ENCODE measurements at places on chromosomes 13 and 19.

GRCh38 chr13:95323930-95324662 is 22.8 kb upstream of the ABCC4 start:
- no peak for DNase-seq

GRCh38 chr13:76319921-76320320 is 566.3 kb downstream of the KCTD12 start:
- no peak for DNase-seq

DNA sequence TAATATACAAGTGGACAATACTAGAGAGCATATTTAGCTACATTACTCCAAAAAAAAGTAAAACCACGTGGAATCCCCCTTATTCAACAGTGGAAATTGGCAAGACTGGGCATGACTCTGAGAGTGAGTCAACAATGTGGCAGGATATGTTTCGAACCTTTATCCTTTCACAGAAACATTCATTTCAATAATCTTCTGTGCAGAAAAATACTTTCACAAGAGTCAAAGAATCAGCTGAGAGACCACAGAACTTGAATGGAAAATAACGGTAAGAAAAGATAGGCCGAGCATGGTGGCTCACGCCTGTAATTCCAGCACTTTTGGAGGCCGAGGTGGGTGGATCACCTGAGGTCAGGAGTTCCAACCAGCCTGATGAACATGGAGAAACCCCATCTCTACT is 25.1 kb upstream of the CD70 start:
- DNase-seq: no peak

GRCh38 chr19:46241626-46242025 is 12.1 kb downstream of the IGFL1 start:
- no peak for DNase-seq

- no peak for DNase-seq
Measured at GRCh38 chr19:15015946-15016542, 33.2 kb upstream of the CASP14 start.

DNA sequence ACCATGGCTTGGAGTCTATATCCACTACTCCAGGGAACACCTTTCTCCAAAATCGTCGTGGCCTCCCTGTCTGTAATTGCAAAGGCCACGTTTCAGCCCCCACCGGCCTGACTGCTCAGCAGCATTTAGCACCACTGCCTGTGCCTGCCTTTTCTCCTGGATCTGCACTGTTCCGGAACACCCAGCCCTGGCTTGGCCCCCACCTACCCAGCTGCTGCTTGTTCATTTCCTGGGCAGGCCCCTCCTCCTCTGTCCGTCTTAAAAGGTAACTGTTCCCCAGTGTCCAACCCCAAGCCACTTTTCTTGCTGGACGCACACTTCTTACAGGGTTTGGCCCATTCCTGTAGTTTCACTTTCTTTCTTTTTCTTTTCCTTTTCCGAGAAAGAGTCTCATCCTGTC is 8.5 kb upstream of the SYT5 start:
- DNase-seq: no peak

- DNase-seq: no peak
Measured at GRCh38 chr13:88345171-88345847, 674.1 kb downstream of the SLITRK5 start.

DNA sequence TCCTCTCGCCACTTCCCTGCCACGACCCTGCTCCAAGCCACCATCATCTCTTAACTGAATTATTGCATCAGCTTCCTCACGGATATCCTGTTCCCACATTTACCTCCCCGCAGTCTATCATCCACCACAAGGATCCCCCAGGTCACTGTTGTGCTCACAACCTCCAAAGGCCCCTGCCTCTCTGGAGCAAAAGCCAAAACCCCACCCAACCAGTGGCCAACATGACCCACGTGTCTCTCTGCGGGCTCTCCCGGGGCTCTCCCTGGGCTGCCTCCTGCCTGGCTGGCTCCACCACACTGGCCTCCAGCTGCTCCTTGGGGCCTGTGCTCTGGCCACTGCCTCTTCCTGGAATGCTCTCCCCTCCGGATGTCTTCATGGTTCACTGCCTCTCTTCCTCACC is 809.3 kb downstream of the UQCRFS1 start:
- no peak for DNase-seq

DNA sequence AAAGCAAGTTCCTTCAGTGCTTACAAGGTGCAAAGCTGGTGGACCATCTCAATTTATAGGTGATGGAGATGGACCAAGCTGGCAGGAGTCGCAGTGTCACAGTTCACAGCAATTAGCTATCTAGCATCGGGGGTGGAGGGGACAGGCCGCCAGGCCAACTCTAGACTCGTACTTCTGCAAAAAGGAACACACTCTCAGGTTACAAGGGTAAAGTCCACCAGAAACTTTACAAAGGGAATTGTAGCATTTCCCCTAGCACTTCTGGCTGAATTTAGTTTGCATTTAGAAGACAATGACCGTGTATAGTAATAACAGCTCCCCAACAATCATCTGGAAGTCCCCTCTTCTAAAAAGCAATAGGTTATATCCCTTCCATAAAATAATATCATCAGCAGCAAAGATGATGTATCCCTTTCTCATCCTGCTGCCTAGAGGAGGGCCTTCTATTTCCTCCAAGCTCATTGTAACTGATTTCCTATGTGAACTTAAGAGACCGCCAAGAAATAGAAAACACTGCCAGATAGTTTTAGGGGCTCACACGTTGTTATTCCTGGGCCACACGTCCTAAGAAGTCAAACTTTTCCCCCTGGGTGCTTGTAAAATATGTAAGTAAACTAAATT is 8.5 kb upstream of the DOCK9 start:
- no peak for DNase-seq

DNA sequence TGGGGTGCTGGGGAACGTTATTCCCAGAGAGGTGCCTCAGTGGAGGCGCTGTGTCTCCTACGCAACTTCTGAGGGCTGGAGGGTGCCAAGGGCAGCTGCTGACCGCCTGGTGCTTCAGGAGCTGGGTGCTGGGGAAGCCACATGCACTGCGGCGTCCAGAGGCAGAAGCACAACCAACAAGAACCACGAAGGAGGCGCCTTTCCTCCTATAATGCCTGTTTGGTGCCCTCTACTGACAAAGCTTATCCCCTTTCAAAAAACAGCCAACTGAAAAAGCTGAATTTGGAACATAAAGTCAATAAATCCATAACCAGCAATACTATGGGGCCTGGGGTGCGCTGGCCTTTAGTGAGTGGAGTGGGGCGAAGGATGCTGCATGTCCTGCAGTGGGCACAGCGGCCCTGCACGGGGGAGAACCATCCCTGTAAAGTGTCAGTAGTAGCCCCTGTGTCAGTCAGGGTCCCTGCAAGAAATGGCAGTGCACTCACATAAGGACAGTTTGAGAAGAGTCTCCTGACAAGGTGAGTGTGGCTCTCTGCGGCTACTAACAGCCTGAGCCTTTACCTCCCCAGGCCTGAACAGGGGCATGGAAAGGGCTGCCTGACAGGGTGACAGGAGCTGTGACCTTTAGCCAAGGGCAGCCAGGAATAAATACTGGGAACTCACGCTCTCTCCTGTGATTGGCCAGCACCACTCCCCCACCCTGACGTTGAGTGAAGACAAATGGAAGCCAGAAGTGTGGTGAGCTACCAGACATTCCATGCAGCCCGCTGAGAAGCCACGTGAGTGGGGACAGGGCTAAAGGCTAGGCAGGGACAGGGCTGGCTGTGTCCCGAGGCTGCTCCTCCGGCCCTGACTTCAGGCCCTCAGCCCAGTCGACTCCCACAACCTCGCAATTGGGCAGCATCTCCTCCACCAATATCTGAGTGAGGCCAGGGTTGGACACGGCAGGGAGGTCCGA is 4.5 kb upstream of the B3GNT8 start:
- no peak for DNase-seq

DNA sequence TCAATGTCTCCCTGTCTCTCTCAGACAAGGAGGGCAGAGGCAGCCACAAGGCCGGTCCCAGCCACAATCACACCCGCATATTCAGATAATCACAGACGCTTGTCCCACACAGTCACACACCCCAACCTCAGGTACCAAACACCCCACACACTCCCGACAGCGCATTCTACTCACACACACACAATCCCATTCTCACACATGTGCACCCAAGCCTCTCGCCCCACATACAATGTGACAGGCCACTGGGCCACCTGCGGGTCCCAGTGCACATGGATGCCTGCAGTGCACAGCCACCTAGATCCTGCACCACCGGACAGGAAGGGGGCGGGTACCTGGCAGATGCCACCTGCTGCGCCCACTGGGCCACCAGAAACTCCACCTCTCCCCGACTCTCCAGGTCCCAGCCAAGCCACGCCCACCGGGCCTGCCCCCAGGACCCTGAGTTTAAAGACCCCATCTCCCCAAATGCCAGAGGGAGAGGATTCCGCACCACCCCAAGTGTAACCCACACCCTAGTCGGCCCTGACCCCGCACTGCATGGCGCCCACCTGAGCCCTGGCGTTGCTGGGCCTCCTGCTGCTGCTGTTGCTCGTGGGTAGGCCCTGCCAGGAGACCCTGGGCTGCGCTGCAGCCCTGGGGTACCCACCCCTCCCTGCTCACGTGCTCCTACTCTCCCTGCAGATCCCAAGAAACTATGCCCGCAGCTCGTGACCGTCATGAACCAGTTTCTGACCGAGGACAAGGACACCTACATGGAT is 10.6 kb downstream of the SCGB2B2 start:
- DNase-seq: no peak

DNA sequence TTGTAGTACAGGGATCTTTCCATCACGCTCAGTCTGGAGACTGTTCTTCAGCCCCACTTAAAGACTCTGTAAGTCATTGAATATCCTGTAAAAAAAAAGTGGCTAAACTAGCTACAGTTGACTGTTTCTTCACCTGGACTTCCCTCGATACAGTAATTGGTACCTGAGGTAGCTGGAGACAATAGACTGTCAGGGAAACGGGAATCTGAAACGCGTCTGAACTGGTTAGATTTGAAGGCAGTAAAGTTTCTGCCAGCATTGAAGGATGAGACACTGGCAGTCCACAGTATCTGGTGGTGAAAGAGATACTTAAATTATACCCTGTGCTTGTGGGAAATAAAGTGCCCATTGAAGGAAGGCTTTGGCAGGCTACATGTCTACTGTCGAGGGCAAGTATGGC is 550.5 kb downstream of the IRS2 start:
- no peak for DNase-seq

DNA sequence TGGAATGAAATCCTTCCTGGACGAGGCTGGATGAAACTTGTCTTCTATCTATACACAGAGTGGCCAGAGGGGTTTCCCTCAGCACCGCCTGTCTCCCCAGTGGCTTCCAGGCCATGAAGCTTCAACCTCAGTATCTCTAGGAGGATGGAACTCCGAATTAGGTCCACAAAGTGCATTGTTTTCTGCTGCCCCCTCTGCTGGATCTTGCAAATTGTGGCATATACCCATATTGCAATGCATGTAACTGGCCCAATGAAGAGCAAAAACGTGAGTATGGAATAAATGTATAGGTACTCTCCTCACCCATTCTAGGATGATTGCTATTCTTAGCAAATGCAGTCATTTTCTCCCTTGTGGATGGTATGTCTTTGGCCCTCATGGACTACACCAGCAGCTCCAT is 14.7 kb upstream of the LILRB4 start:
- DNase-seq: no peak

GRCh38 chr19:48102870-48103751 is 7.5 kb downstream of the PLA2G4C start:
- no peak for DNase-seq

DNA sequence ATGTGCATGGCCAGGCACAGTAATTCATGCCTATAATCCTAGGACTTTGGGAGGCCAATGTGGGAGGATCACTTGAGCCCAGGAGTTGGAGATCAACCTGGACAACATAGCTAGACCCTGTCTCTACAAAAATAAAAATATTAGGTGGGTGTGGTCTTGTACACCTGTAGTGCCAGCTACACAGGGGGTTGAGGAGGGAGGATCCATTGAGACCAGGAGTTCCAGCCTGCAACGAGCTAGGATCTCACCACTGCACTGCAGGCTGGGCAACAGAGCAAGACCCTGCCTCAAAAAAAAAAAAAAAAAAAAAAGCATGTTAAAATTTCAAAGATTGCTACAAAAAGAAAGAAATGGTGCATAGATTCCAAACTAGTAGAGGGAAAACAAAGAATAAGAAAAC is 37.2 kb downstream of the LTBP4 start:
- DNase-seq: no peak

GRCh38 chr13:44172281-44172810 is 201.3 kb upstream of the SERP2 start:
- DNase-seq: no peak

DNA sequence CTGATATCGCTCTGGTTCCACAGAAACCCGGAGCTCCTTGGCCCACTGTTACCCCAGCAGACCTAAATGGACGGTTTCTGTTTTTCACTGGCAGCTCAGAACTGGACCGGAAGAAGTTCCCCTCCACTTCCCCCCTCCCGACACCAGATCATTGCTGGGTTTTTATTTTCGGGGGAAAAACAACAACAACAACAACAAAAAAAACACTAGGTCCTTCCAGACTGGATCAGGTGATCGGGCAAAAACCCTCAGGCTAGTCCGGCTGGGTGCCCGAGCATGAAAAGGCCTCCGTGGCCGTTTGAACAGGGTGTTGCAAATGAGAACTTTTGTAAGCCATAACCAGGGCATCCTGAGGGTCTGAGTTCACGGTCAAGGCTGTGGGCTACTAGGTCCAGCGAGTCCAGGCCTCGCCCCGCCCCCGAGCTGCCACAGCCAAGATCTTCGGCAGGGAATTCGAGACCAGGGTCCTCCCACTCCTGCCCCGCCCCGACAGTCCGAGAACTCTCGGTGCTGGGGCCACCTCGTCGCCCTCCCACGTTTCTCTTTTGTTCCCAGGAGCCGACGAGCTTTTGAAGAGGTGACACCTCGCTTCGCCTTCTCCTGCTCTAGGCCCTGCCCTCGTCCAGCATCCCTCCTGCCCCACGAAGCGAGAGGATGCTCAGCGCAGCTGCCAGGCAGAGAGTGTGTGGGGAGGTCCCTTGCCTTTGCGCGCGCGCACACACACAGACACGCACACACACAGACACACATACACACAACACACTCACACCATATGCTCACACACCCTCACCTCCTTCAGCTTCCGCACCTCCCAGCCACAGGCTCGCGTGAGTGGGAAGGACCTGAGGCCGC is 8.8 kb downstream of the ZIC2 start:
- no peak for DNase-seq

GRCh38 chr13:99218969-99219368 is 18.3 kb downstream of the UBAC2 start:
- DNase-seq: no peak

GRCh38 chr19:6185835-6186834 is 50.7 kb downstream of the ACSBG2 start:
- no peak for DNase-seq

DNA sequence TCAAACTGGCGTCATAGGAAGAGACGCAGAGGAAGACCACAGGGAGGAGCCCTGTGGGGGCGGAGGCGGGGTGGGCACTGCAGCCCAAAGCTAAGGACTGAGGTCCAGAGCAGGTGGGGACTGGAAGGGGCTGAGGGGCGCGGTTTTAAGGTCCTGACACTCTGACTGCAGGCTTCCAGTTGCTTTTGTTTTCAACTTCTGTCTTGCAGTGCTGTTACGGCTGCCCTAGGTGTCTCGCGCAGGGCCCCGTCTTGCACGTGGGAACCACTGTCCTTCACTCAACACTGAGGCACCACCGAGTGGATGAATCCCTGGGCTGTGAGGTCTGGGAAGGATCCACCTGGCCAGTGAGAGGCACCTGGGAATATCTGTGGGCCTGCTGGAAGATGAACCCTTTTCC is 76.0 kb downstream of the TEX29 start:
- DNase-seq: no peak

GRCh38 chr13:31073859-31074718 is 87.6 kb downstream of the HSPH1 start:
- no peak for DNase-seq

- no peak for DNase-seq
Measured at GRCh38 chr19:44894052-44894400, 3.0 kb downstream of the TOMM40 start.

Data from fibroblast of skin of left biceps (primary cell).